ENCODE measurements at places on chromosomes 5 and 9. TPM values are rescaled to one million over a fixed set of nuclear protein-coding genes. Genes with fewer than 3 reads are reported as not detected.

ERCC8 gene
- 4.2 TPM for polyA plus RNA-seq

NPR2 gene
- polyA plus RNA-seq: 5.1 TPM

XPA gene
- polyA plus RNA-seq: 16.3 TPM

PCDHB6 gene
- 0.09 TPM for polyA plus RNA-seq

FAT2 gene
- 29.5 TPM for polyA plus RNA-seq

CDKN2B-AS1 gene
- polyA plus RNA-seq: 0.28 TPM

IL13 gene
- polyA plus RNA-seq: not detected

CD274 gene
- polyA plus RNA-seq: 0.62 TPM

TXNDC8 gene
- polyA plus RNA-seq: not detected

AJM1 gene
- 3.7 TPM for polyA plus RNA-seq

ACSL6 gene
- polyA plus RNA-seq: 0.28 TPM

C1QTNF3 gene
- polyA plus RNA-seq: 5.0 TPM

SPEF2 gene
- 1.4 TPM for polyA plus RNA-seq

AQP7 gene
- polyA plus RNA-seq: 0.54 TPM

LCN12 gene
- 0.77 TPM for polyA plus RNA-seq

GPX3 gene
- 143 TPM for polyA plus RNA-seq

NR5A1 gene
- not detected for polyA plus RNA-seq

FAM151B gene
- polyA plus RNA-seq: 0.67 TPM

ALAD gene
- polyA plus RNA-seq: 38.4 TPM

CORO2A gene
- 9.0 TPM for polyA plus RNA-seq

SPATA9 gene
- polyA plus RNA-seq: not detected

NTRK2 gene
- polyA plus RNA-seq: 1.2 TPM

PCDHB15 gene
- 0.37 TPM for polyA plus RNA-seq

UBE2QL1 gene
- polyA plus RNA-seq: 0.53 TPM

ENHO gene
- 0.39 TPM for polyA plus RNA-seq

ROPN1L gene
- polyA plus RNA-seq: 0.11 TPM

IFNA5 gene
- polyA plus RNA-seq: not detected

OSMR gene
- polyA plus RNA-seq: 4.6 TPM

GCNT4 gene
- 0.53 TPM for polyA plus RNA-seq

CHSY3 gene
- 0.14 TPM for polyA plus RNA-seq

QRFP gene
- 0.08 TPM for polyA plus RNA-seq

LRRTM2 gene
- polyA plus RNA-seq: 0.02 TPM

URM1 gene
- polyA plus RNA-seq: 42.2 TPM

Data from esophagus (tissue), 2 donors.